ENCODE measurements at places on chromosomes 2 and 18. TPM values are rescaled to one million over a fixed set of nuclear protein-coding genes. Genes with fewer than 3 reads are reported as not detected.

DNA sequence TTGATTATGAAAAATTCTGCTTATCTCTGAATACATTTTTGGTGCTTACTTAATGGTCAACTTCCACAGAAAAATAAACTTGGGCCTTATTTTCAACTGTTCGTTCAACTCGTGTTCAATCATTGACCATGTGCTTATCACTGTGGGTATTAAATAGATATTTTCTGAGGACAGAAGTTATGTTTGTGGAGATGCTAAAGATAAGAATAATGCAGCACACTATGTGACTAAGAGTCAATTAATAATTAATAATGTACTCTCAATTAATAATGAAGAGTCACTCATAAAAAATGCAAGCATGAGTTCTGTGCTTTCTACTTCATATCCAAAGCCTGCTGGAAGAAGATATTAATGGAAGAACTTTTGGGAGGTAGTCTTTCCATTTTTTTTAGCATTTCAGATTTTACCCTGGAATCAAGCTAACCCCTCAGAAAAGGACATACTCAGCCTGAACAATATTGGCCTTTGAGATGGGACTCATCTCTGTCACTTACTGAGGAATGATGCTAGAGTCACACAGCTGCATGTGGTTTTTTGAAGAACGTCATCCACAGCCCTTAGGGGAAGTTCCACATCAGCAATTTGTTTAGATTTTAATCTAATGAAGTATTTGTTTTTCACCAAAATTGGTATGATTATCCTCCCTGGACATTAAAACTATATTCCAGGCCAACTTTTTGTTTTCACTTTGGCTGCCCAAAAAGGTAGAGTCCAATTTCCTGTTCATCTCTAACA is 191.9 kb upstream of the CRIM1 start:
- DNase-seq: no peak

DNA sequence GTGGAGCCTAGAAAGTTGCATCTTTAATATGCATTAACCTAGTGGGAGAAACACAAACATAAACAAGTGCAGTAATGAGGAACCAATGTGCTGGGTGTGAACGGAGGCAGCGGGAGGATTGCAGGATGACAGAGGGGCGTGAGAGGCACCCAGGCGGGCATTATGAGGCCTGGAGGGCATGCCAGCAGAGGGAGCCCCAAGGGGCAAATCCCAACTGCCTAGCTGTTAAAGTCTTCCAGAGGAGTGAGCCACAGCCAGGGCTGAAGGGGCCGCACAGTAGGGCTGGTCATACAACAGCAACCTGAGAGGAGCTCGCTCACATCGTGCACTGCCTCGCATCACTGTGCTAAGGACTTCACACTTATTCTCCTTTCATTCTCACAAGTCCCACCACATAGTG is 13.3 kb upstream of the PRELID3A start:
- DNase-seq: no peak

Gene RAB27B
- 0.44 TPM for total RNA-seq

- DNase-seq: no peak
These were observed 9.8 kb upstream of the NCK2 start for GRCh38 chr2:105734762-105735538.

DNA sequence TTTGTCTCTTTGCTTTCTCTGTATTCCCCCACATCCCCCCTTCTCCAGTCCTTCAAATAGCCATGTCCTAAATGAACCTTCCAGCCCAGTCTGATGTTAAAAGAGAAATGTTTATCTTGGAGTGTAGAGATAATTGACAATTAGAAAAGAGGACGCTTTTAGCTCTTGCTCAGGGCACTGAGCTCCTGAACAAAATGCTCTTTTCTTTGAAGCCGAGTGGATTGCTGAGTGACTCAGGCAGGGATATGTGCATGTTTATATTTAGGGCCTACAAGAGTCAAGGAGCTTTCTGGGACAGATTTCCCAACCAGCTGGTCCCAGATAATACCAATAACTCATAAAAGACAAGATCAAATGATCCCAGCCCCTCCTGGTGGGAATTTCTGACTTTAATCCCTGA is 88.0 kb upstream of the SETBP1 start:
- no peak for DNase-seq

DNA sequence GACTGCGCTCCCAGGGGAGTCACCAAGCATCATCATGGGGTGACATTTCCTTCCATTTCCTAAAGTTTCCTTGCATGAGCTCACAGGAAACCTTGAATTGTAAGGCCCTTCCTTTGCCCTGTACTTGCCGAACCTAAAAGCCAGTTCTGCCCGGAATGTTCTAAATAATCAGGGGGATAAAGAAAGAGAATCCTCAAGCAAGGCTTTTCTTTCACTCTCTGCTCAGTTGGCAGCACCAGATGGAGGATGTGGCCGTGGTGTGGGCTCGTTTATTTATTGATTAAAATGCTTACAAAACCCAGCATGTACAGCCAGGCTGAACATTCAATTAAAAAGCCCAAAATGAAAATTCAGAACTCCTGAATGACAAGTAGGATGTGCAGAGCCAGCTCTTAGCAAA is 170.5 kb downstream of the SH3RF3 start:
- no peak for DNase-seq

GRCh38 chr18:37997695-37998094 is 432.1 kb upstream of the CELF4 start:
- DNase-seq: no peak

DNA sequence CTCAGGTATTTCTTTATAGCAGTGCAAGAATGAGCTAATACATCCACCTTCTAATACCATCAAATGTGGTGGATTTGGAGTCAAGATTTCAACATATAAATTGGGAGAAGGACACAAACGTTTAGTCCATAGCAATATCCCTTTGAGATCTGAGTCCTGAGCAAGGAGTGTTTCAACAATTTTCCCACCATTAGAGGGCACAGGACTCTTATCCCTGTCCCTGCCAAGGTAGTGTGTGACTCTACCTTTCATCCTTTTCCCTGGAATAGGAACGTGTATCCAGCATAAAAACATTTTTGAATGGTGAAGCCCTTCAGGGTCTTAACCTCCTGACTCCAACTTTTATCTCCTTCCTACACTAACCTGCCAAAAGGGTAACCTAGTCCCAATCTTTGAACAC is 181.3 kb upstream of the SRD5A2 start:
- DNase-seq: no peak

All from neural crest cell (in vitro differentiated cells).